Caki2 (cell line): ENCODE measurements at places on chromosomes 4 and X. TPM values are rescaled to one million over a fixed set of nuclear protein-coding genes. Genes with fewer than 3 reads are reported as not detected.

DNA sequence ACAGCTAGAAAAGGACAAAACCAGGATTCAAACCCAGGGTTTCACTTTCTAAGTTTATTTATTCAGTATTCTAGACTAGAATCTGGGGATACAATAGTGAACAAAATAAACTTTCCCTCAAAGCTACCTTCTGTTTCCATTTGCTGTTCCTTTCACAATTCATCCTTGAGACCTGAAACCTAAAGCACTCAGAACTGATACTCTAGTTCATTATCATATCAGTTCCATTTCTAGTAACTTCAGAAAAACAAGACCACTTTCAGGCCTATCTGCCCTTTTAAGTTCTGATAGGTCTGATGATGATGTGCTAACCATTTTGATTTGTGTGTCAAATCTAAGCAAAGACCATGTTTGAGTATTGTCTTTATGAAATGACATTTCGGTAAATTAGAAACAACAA is 7.8 kb upstream of the XK start:
- no peak for DNase-seq

- DNase-seq: no peak
These were observed 89.6 kb upstream of the MTM1 start for GRCh38 chrX:150478496-150479492.

GRCh38 chrX:19885732-19886131 is 1.7 kb downstream of the SH3KBP1 start:
- DNase-seq: no peak

The DCX gene
- not detected in 2 replicates for total RNA-seq

DNA sequence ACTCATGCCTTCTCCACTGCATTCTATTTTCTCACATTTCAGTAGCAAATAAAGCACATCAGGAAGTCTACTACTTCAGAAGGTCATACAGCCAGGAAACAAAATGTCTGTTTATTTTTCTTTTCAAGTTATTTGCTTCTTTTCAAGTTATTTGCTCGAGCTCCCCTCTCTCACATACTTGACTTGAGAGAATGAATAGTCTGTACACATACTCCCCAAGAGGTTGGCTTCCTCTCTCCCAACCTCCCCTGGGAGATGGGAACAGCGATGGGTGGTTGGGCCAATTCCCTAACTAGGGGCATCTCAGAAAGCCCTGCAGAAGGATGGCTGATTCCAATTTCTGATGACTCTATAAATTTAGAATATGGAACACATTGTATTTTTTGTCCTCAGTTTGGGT is 64.7 kb upstream of the PTPN13 start:
- DNase-seq: no peak

- no peak for DNase-seq
These were observed 121.7 kb upstream of the CXXC4 start for GRCh38 chr4:104616401-104616820.

DNA sequence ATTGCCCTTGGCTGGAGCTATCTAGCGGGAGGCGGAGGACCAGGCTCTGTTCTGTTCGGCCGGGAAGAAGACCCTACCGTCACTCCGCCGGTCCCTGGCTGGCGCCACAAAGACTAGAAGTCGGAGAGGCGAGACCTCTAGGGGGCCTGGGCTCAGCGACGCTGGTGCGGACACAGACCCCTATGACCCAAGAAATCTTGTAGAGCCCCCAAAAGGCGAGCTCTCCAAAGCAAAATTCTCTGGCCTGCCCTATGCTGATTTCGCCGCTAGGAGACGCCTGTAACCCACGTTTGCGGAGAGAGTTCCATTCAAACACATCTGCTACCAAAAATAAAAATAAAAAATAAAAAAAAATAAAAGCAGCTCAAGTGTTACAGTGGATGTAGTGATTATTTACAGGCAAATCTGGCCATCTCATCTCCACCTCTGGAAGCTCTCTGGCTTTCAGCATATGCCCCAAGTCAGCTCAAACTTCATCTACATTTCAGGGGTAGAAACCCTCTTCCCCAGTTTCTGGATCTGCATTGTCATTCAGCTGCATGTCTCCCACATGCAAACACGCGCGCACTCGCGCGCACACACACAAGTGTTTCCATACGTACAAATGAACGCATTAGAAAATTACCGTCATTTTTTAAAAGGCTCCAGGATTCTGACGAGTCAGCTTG is 2.4 kb upstream of the PCDH10 start:
- DNase-seq: peak; percentile 60
